ENCODE measurements at places on chromosomes 5 and 9.

- DNase-seq, result no peak
Measured at GRCh38 chr5:50990296-50990924, 324.0 kb downstream of the PARP8 start.

DNA sequence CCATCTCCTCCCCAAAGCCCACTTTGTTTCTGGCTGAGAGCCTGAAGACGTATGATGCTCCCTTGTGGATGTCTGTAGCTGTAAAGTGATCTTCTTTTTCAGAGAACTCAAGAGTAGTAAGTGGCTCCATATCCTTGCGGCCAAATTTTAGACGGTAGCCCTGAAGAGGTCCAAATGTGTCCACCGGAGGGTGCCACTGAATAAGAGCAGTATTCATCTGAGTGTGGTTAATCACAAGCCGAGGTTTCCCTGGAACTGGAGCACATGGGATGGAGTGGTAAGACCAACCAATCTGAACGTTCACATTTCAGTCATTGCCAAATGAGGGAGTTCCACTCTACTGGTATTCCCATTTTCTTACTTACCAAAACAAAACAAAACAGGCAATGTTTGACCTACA is 686.5 kb upstream of the DMAC1 start:
- DNase-seq, result peak; percentile 11

- peak; percentile 36 for DNase-seq
Measured at GRCh38 chr5:7391814-7392692, 3.9 kb upstream of the ADCY2 start.

GRCh38 chr9:124340219-124341069 is 74.8 kb downstream of the PSMB7 start:
- DNase-seq, result no peak

DNA sequence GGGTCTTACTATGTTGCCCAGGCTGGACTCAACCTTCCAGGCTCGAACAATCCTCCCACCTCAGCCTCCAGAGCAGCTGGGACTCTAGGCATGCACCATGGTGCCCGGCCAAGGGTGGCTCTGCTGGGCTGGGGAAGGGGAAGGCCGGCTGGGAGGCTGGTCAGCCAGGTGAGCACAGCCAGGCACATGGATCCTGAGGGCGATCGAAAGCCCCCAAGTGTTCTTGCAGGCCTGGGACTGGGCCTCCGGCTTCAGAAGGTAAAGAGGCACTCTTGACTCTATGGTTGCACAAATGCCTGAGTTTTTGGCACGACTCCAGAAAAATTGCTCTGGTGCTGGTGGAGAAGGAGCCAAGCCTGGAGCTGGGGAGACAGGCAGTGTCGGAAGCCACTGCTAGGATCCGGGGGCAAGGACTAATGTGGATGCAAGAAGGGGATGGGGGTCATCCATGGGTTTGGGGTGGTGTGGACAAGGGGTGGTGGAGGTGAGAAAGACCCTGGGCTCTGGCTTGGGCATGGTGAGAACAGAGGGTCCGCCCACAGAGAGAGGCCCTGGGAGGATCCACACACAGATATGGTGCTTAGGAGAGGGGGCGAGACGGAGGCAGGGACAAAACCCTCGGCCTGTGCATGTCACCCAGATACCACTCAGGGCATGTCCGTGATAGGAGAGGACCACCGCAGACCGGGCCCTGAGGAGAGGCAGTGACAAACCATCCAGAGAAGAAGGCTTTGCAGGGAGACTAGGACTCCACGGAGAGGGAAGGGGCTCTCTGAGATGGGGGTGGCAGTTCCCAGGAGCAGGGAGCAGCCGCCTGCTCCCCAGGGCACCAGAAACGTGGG is 51.1 kb upstream of the COL5A1 start:
- DNase-seq, result no peak

DNA sequence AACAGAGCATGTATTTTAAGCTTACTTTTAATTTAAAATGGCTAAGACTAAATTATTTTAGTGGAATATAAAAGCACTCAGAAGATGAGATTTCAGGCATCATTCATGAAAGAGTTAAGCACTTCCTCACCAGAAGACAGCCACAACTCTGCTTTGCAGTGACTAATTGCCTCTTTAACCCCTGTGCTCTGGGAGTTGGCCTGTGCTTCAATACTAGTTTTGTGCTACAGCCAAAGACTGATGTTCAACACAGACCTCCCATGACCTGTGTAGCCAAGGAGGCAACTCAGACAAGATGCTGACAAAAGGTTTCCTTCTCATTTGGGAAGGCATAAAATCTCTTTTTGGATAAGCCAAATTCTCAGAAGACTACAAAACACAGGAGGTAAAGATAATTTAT is 353.5 kb downstream of the FBXL17 start:
- no peak for DNase-seq

DNA sequence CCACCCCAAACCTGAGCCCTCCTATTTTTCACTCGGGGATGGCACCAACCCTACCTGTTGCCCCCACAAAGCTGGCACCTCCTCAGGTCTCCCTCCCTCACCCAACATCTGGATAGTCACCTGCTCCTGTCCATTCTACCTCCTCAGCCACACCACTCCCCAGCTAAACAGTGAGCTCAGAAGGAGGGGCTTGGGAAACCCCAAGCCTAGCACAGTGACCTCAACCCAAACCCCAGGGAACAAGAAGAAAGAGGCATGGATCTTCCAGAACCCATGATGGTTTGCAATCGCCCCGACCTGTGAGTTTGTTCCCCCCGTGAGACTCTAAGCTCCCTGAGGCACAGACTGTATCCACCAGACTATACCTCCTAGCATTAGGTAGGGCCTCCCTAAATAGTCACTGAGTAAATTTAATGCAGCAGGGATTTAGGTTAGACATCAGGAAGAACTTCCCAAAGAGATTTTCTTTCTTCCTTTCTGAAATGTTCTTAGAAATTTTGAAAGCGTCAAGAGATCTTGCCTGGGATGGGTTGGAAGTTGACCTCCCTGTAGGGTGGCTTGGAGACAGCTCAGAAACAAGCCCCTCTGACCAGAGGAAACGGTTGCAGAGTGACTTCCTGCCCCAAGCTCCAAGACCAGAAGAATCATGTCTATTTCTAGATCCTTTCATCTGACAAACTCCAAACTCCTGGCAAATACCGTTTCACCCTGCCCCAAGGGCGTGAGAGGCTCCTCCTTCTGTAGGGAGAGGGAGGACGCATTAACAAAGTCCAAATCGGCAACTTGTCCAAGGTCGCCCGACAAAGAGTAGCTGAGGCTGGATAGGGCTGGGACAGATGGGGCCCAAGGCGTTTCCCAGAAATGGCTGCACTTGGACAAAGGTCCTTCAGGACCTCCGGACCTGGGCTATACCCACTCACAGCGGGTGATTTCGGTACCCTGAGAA is 4.1 kb downstream of the FIBCD1 start:
- DNase-seq, result no peak

GRCh38 chr5:6692906-6693305 is 20.3 kb upstream of the TENT4A start:
- no peak for DNase-seq

DNA sequence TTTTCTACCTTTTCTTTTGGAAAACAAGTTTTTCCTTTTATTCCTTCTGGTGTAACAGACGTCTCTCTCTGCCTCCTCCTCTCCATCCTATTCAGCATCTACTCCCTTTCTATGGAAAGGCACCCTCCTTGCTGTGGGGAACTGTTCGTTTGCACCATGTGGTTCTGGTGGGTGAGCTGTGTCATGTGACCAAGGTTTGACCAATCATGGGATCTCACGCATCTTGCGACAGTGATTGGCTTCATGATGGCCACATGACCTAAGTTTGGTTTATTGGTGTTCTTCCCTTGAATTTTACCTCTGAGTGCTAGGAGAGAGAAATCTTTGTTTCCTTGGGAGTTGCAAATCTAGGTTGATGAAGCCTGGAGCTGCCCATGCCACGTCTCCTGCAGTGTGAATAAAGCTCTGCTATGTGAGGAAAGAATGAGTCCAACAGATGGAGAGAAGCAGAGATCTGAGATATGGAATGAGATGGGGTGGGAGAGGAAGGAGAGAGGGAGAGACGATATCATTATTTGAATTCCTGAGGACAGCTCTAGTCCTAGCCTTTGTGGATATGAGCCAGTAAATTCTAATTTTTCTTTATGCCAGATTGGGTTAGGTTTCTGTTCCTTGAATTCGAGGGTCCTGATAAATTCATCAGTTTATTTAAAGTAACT is 178.8 kb upstream of the IL12B start:
- no peak for DNase-seq

DNA sequence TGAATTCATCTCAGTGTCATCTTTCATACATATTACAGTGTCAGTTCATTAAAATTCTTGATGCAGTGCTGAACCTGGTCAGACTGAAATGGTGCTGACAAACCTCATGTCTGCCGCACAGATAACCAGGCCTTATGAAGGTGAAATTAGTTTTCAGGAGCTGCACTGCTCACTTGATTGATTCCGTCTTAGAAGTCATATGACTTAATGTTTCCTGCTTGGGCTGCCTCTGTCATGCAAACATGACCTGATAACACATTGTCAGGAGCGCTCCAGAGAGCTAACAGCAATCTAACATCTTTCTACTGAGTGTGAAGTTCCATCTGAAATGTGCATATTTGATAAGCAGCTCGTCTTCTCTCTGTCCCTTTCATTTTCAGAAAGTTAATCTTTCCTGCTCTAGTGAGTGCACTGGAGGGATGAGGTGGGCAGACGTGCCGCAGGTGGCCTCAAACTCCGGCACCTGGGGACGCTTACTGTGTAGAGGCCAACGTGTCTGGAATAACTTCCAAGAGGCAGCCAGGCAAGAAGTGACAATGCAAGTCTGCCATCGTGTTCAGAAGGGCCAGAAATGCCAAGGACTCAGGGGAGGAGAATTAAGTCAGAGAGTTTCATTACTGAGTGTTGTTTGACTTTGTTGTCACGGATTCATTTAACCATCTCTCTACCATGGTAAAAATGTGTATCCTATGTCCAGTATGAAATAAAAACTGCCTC is 592.1 kb downstream of the TLE1 start:
- no peak for DNase-seq

DNA sequence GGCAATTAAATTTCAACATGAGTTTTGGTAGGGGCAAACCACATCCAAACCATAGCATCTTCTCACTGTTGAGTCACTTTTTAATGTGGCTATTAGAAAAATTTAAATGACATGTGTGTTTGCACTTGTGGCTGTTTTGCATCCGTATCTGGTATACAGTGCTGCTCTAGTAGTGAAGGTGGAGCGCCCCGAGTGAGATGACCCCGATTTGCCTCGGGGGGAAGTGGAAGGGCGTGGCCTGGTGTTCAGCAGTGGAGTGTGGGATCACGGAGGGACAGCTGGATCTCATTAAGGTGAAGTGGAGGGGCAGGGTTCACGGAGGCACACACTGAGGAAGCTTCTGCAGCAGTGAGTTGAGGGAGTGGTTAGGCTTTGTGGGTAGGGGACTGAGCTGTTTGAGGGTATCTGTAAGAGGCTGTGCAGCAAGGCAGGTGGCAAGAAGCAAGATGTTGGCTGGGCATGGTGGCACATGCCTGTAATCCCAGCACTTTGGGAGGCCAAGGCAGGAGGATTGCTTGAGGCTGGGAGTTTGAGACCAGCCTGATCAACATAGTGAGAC is 6.2 kb upstream of the GMCL2 start:
- DNase-seq, result no peak

GRCh38 chr9:91060520-91061343 is 259.1 kb downstream of the SYK start:
- DNase-seq, result peak; percentile 50

- DNase-seq, result no peak
Measured at GRCh38 chr5:15474143-15474719, 25.7 kb upstream of the FBXL7 start.

DNA sequence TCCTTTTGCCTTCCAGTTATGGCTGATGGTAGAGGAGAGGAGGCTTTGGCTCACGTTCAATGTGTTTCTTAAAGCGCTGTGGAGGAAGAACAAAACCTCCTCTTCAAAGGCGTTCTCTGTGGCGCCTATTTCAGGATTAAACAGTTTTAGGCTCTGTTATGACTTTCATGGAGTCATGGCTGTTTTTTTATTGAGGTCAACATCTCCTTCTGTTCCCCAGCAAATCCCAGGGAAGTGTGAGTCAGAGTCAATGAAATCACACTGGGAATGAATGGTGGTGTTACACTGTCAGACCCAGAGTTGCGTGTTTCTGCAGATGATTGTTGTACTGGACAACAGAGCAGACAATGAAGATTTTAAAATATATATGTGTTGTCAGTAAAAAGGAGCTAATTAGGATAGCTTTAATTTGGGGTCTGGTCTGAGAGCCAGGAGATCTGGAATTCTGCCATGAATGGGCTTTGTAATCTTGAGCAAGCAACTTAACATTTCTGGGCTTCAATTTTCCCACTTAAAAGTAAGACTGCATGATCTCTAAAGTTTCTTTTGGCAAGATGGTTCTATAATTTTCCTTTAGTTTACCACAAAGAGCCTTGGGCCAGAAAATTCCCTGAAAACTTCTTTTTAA is 240.7 kb downstream of the CSNK1G3 start:
- DNase-seq, result peak; percentile 3

DNA sequence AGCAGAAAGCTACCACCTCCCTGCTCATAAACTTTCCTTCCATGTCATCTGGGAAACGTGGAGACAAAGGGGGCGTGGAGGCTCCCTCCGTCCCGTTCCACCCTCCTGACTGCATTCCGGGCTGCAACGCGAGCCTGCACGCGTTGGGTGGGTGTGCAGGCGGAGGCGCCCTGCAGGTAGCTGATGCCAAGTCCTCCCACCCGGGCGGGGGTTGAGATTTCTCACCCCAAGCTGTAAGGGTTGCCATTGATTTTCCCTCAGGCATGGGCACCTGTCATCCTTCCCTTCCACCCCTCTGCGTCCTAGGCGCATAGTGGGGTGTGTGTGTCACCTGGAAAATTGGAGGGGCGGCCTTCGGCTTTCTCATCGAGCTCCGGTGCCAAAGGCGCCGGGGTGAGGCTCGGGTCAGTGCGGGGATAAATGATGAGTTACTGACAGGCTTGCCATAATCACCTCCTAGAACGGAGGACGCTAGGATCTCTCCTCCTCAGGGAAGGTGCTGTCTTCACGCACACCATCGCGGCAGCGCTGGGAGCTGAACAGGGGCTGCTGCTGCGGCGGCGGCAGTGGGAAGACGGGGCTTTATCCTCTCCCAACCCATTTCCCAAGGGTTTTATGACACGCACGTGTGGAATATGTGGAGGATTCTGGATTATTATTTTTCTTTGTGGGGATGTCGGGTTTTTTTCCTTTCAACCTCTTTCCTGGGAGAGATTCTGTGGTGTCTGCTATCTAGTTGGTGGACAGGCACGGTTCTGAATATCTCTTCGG is 973 bp downstream of the PLPPR1 start:
- DNase-seq, result no peak

GRCh38 chr5:68653471-68653870 is 437.9 kb downstream of the PIK3R1 start:
- no peak for DNase-seq

GRCh38 chr9:121498150-121498486 is 1.5 kb downstream of the GGTA1 start:
- DNase-seq, result peak; percentile 99

- DNase-seq, result no peak
Measured at GRCh38 chr5:56045469-56045868, 50.7 kb upstream of the IL6ST start.

- no peak for DNase-seq
Measured at GRCh38 chr5:122704247-122705036, 70.4 kb upstream of the SNX2 start.

DNA sequence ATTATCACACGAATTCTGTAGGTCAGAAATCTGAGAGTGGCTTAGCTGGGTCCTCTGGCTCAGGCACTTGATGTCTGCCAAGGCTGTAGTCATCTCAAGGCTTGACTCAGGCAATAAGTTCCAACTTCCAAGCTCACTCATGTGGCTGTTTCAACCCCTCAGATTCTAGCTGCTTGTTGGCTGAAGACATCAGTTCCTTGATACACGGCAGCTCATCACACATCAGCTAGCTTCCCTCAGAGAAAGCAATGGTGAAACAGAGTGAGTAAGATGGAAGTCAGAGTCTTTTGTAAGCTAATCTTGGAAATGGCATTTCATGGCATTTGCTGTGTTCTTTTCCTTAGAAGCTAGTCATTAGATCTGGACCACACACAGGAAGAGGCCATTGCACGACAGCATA is 204.2 kb upstream of the PTGER4 start:
- DNase-seq, result no peak
